ENCODE measurements at places on chromosomes 5 and 9. TPM values are rescaled to one million over a fixed set of nuclear protein-coding genes. Genes with fewer than 3 reads are reported as not detected.

The CACNA1B gene
- 84.4 TPM for total RNA-seq

The ANKRD34B gene
- not detected for total RNA-seq

The PKN3 gene
- total RNA-seq = 4.3 TPM

The TRIM36 gene
- total RNA-seq = 99.4 TPM

The GTF3C4 gene
- 19.6 TPM for total RNA-seq

The PCDH12 gene
- 1.7 TPM for total RNA-seq

The EGFLAM gene
- 13.2 TPM for total RNA-seq

The NKD2 gene
- 41.7 TPM for total RNA-seq

The QRFP gene
- total RNA-seq = not detected

The WWC1 gene
- 1.5 TPM for total RNA-seq

The TNFSF8 gene
- total RNA-seq = not detected

The URM1 gene
- 62.6 TPM for total RNA-seq

The TRAF2 gene
- 27.3 TPM for total RNA-seq

The SPATA31D3 gene
- total RNA-seq = not detected

The UBE2B gene
- total RNA-seq = 67.3 TPM

The GABRP gene
- total RNA-seq = not detected

The CDHR2 gene
- 0.29 TPM for total RNA-seq

The WDR38 gene
- not detected for total RNA-seq

The ZCCHC10 gene
- total RNA-seq = 26.1 TPM

The LVRN gene
- 0.59 TPM for total RNA-seq
